NCI-H1436 treated with DMSO at 0.1 percent for 48 hours (cell line): ENCODE measurements at places on chromosomes 13 and 19.

DNA sequence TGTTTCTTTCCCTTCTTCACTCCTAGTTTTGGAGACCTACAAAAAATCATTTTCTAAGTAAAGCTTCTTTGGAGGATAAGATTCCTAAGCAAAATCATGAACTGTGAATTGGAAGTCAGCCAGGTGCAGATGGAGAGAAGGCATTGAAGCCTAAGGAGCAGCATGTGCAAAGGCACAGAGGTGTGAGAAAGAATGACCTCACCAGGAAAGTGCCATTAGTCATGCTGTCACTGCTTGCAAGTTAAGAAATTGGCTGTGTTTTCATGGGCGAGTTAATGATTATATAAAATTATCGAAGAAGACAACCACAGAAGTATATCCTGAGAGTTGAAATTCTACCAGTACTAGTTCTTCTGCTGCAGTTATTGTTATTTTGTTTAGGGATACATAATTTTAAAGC lies 80.3 kb upstream of the KLHL1 start:
- DNase-seq, result no peak

- no peak for DNase-seq
Measured at GRCh38 chr13:66111628-66112027, 1118.5 kb downstream of the PCDH9 start.

GRCh38 chr13:76383676-76384461 lies 502.3 kb downstream of the KCTD12 start:
- no peak for DNase-seq

DNA sequence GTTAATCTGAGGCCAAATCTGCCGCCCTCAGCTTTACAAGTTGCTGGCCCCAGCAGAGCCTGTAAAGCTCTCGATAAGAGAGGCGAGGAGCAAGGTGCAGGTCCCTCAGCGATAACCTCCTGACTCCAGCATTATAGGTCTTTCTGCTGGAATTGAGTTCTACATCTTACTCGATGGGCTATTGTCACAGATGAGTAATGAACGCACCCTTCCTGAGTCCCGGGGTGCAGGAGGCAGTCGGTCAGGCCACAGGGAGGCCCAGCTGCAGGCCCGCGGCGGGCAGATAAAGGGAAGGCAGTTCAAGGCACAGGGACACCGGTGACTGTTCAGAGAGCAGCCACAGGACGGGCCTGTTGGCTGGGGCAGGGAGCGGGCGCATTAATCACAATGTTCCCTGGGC lies 157.6 kb upstream of the OBI1 start:
- no peak for DNase-seq

DNA sequence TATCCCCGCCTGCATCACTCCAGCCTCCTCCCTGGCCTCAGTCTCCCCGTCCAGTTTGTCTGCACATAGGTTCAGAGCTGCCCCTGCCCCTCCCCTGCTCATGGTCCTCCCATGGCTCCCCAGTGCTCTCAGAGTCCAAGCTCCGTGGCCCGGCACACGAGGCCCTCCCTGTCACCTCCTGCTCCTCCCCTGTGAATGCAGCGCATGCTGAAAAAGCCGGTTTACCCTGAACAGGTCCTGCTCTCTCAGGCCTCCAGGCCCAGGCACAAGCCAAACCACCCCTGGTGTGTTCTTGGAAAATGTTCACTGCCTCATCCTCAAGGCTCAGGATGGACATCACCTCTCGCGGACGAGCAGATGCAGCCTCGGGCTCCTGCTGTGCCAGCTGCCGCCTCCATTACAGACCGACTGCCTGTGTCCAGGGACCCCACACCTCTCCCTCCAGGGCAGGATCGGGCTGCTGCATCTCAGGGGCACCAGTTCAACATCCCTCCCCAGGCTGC lies 13.0 kb downstream of the EMP3 start:
- DNase-seq, result no peak

- DNase-seq, result no peak
Measured at GRCh38 chr13:94327318-94327717, 152.2 kb downstream of the DCT start.

GRCh38 chr13:92590503-92590908 lies 636.1 kb upstream of the GPC6 start:
- no peak for DNase-seq

- DNase-seq, result no peak
Measured at GRCh38 chr19:6374161-6374709, 1.5 kb downstream of the PSPN start.

DNA sequence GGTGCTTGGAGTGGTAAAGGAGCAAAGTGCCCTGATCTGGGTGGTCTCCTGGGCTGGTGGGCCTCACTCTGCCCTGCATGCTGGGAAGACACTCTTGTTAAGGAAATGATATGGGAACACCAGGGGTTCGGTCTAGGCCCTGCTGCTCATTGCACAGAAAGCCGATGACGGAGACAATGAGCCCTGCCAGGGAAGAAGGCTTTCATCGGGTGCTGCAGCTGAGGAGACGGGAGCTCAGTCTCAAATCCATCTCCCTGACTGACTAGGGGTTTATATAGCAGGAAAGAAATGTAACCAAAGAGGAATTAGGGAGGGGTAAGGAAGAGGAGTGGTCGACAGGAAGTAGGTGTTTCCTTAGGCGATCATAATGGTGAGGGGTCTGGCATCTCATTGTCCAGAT lies 253.4 kb downstream of the TEX29 start:
- DNase-seq, result no peak

GRCh38 chr13:112071102-112071722 lies 4.3 kb downstream of the SOX1 start:
- DNase-seq, result peak; percentile 50

- DNase-seq, result no peak
Measured at GRCh38 chr13:113620036-113620796, 35.7 kb downstream of the TFDP1 start.

DNA sequence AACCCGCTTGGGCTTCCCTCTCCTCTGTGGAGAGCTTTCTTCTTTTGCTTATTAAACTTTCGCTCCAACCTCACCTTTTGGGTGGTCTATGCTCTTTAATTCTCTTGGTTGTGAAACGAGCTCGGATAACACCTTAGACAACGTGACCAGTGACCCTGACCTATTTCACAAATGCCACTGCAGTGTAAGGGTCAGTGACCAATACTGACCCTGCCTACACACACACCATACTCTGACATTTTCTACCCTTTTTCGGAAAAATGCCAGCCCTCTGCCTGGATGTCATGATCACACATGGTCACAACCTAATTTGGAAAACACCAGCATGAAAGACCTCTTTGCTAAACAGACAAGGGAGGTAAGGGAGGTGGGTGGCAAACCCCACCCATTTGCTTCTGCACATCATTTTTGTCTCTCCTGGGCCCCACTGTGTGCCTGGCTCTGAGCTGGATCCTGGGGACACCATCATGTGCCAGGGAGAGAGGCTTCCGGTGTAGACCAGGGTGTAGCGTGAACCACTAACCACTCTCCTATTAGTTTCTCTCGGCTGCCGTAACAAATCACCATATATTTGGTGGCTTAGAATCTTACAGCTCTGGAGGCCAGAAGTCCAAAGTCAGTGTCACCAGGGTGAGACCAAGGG lies 9.9 kb downstream of the ETFB start:
- no peak for DNase-seq

DNA sequence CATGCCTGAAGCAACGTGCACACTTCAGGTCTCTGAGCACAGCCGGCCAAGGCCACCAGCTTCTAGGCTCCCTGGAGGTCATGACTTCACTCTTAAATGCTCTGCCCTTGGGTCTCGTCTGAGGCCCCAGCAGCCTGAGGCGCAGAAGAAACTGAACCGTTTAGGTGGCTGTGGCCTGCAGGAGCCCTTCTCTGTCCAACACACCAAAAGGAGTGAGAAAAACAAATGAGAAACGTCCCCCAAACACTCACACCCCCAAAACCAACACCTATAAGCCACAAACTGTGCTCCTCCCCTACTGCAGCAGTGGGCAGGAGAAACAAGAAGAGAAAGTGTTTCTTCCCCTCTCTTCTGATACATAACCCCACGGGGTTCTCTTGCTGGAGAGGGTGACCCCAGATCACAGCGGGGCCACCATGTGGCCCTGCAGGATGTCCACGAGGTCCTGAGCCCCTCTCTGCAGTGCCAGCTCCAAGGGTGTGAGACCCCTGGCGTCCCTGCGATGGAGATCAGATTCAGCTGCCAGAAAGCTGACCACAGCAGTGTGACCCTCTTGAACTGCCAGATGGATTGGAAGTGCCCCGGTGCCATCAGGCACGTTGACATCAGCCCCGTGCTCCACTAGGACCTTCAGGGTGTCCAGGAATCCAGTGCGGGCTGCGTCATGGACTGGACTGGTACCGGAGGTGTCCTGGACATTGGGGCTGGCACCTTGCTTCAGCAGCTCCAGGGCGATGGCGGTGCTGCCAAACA lies 1.0 kb upstream of the KRI1 start:
- DNase-seq, result no peak

- DNase-seq, result no peak
Measured at GRCh38 chr19:49489601-49490167, 2.3 kb downstream of the RPL13A start.

DNA sequence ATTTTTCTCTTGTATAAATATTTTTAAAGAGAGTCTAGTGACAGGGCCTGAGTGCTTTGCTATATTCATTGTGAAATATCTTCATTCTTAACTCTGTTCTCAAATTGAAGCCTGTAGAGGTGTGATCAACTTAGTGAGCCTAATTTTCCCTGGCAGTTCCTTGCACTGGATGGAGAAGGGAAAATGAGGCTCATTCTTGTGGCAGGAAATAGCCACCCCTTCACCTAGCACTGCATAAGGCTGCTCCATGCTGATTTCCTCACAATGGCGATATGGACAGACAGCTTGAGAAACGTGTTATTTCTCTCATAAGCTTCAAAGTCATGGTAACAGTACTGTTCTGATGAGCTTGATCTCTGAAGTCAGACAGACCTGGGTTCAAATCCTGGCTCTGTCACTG lies 146.2 kb downstream of the AKAP11 start:
- DNase-seq, result no peak

GRCh38 chr19:3135961-3136683 lies at the start of gene GNA15:
GNA15 (plus strand) TSS chr19:3136033; CDS start chr19:3136451, 418 bp downstream.
- no peak for DNase-seq

GRCh38 chr13:51666374-51666773 lies 82.1 kb downstream of the WDFY2 start:
- no peak for DNase-seq

DNA sequence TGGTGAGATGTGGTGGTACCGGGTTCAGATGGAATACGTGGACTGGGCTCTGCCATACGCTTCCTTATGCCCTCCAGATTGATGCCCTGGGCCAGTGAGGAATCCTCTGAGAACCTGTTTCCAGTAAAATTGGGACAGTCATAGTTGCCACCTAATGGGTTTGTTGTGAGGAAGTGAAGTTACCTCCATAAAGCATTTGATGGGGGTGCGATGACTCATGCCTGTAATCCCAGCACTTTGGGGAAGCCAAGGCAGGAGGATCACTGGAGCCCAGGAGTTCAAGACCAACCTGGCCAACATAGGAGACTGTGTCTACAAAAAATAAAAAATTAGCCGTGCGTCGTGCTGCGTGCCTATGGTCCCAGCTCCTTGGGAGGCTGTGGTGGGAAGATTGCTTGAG lies 4.8 kb downstream of the SNRPA start:
- DNase-seq, result no peak

DNA sequence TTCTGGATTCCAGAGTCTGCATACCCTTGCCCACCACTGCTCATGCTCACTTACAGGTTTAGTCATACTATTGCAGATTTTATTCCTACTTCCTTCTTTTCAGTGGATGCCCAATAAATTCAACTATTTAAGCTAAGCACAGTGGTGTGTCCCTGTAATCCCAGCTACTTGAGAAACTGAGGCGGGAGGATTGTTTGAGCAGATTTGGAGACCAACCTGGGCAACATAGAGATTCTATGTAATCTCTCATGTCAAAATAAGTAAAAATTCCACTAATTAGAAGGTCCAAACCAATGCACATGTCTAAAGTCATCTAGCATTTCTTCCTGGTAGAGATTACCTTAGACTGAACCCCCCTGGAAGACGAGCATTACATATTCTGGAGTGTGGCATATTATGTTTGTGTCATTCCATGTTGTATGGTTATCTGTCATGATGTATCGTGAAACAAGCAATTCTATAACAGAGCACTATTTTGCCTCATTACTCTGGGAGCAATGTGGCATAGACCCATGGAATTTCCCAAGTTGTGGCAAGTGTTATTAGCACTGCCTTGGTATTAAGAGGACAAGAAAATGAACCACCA lies 8.3 kb downstream of the HMGB1 start:
- no peak for DNase-seq

- no peak for DNase-seq
Measured at GRCh38 chr19:35731353-35731752, 10.9 kb downstream of the IGFLR1 start.

GRCh38 chr13:39037410-39037879 lies 444 bp downstream of the PROSER1 start:
- DNase-seq, result no peak

DNA sequence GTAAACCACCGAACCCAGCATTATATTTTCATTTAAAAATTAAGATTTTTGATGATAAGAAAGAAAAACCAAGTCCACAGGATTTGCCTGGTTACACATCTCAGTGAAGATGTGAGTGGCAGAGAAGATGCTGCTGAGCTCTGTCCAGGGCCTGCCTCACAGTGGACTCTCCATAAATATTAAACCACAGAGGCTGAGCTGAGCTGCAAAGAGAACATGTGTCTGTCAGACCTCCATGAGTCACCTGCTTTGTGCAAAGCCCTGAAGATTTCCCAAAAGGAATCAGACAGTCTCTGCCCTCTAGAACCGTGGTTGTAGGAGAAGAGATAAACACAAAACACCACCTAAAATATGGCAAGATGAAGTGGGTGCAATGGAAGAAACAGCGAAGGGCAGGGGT lies 127.2 kb upstream of the TSC22D1 start:
- no peak for DNase-seq

- DNase-seq, result no peak
Measured at GRCh38 chr13:50340551-50341287, 325.5 kb downstream of the KCNRG start.
